ENCODE measurements at places on chromosomes 16 and 17.

DNA sequence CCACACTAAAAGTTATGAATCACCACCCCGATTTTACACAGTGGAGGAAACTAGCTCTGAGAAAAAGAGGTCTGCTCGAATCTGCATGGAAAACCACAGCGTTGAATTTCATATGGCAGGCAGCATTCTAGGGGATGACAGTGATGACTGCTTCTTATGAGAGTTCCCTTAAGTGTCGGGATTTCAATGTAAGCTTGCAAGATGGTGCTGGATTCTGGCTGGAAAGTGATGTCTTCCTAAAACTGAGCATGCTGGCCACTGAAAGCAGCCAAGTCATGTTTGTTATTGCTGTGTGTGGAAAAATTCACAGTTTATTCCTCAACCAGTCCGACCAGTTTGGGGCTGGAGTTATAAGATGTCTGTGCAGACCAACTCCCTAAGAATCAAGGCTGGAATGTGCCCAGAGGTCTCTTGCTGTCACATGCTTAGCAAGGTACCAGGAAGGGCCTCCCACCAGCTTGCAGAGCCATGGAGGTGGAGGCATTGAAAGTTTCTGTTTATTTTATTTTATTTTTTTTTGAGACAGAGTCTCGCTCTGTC, 37.2 kb upstream of the GAN start:
- DNase-seq: no peak

DNA sequence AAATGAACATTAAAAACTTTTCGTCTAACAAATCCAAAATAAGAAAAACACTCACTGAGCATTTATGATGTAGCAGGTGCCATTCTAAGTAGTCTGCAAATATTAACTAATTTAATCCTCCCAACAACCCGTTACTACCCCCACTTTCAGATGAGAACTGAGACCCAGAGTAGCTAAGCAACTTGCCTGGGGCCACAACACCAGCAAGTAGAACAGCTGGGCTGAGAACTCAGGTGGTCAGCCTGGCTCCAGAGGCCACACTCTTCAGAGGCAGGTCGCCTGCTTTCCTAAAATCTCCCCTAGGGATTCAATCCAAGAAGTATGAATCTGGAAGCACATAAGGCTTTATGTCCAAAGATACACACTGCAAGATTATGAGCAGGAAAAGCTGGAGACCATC, 6.2 kb downstream of the MBTPS1 start:
- no peak for DNase-seq

DNA sequence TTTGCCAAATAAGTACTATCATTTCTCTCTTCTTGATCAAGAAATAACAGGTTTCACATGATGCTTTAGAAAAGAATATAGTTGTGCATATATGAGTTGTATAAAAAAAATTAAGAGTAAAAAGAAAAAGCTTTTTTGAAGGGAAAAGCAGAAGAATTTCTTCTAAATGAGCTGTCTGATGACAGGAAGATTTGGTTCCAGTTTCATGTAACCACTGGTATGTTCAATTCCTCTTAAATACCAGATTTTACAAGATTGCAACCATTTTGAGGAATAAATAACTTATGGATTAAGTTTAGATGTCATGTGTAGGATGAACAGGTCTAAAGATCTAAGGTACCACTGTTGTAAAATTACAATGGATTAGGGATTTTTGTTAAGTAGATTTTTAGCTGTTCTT, 45.0 kb downstream of the VMP1 start:
- DNase-seq: no peak

- no peak for DNase-seq
Observed at GRCh38 chr17:75061618-75062017, 14.6 kb downstream of the KCTD2 start.

GRCh38 chr17:17526369-17526768, 30.2 kb upstream of the RASD1 start:
- DNase-seq: no peak
